ENCODE measurements at places on chromosomes 2 and 18. TPM values are rescaled to one million over a fixed set of nuclear protein-coding genes. Genes with fewer than 3 reads are reported as not detected.

GRCh38 chr2:123791207-123791606 lies 233.9 kb upstream of the CNTNAP5 start:
- DNase-seq, result no peak

GRCh38 chr18:33558529-33558928 lies 19.5 kb upstream of the ASXL3 start:
- DNase-seq, result no peak

DNA sequence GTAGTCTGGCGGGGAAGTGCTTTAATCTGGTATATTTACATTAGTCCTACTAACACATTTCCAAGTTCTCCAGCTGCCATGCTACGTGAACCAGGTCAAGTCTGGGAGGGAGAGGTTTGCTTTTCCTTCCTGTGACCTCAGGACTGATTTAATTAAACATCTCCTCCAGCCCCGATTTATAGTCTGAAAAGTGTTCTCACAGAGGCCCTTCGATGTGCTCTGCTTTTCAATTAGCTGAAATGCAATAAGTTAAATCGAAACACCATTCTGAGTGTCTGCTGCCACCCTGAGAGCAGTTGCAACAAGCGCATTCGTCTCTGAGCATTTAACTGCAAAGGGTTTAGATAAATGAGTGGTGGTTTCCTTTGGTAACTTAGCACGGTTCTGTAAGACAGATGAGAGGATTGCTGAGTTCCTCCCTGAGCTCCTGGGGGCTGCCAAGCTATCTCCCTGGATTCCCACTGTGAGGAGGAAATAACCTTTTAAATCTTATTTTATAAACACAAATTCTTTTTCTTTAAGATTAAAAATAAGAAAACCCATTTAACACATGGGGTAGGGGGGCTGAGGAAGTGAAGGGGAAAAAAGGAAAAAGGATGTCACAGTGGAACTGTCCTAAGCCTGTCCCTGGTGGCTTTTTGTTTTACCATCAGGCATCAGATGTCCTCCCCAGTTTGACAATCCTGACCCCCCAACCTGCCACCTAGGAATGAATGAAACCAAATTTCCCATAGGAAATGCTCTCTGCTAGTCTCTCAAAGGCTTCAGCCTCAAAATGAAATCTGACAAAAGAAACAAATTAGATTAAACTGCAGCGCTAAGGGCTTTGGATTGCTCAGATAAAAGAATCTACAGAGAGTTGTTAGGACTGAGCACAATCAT lies 56.5 kb upstream of the CREB1 start:
- DNase-seq, result peak; percentile 56

DNA sequence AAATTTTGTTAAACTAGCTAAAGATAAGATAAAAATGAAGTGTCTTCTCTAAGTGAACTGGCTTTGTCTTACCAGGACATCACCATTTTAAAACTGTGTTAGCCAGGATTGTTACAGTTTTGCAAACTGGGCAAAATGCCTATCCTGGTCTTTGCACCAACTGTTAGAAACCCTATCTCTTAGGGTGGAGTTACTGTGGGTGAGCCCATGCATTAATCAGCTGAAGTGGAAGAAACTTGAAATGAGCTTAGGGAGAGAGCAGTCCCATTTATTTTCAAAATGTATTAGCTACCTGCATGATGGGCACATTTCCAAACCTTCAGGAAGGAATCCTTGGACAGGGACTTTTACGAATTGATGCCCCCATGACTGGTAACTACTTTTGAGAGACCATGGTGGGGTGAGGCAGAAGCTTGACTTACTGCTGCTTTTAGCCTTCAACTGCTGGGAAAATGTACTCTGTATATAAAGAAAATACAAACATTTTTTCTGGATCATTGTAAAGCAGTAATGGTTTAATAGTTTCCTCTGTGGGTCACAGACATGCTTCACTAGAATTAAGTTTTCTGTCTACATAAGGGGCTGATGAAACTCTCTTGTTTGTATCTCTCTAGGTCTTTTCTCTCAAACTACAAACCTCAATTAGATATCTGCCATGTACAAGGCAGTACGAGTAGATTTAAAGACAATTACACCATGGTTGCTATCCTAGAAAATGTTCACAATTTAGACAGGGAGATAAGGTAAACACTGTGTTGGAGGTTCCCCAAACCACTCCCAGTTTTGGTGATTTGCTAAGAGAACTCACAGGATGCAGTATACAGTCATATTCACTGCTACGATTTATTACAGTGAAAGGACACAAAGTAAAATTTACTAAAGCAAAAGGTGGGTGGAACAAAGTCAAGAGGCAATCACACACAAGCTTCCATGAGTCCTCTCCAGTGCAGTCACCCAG lies 321.4 kb upstream of the MMADHC start:
- DNase-seq, result no peak

DNA sequence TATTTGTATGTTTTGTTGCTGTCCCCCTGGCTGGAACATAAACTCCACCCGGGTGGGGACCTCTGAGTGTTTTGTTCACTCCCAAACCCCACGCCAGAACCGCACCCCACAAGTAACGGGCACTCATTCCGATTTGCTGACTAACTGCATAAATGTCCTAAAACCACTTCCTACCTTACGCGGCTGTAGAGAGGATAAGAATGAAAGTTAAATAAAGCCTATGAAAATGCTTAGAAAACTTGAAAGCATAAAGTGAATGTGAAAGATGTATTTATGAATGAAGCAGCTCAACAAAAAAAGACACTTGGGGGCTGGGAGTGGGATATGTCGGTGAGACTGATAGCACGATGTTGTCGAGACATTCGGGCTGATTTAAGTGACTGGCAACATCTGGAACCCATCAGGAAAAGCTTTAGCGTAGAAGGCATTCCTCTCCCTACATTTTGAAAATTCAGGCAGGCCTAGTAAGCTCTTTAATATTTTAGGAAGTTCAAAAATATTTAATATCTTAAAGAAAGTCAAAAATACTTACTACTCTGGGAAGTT lies 206.7 kb downstream of the SH3RF3 start:
- no peak for DNase-seq

GRCh38 chr18:21489119-21489750 lies 111.3 kb downstream of the ESCO1 start:
- DNase-seq, result no peak

DNA sequence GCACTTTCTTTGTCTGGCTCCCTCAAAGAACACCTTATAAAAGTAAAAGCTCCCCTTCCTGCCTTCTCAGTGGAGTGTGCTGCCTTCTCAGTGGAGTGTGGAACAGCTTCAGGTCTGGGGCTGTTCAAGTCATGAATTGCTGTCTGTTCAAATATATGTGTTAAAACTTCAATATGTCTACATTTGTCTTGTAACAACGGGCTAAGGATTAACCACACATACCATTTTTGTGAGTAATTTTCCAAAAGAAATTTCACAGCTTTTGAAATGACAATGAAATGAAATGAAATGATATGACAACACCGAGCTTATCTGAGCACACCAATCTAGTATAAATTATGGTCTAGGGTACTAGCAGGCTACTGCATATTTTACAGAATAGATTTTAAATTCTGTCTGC lies 42.9 kb downstream of the CABYR start:
- DNase-seq, result no peak

DNA sequence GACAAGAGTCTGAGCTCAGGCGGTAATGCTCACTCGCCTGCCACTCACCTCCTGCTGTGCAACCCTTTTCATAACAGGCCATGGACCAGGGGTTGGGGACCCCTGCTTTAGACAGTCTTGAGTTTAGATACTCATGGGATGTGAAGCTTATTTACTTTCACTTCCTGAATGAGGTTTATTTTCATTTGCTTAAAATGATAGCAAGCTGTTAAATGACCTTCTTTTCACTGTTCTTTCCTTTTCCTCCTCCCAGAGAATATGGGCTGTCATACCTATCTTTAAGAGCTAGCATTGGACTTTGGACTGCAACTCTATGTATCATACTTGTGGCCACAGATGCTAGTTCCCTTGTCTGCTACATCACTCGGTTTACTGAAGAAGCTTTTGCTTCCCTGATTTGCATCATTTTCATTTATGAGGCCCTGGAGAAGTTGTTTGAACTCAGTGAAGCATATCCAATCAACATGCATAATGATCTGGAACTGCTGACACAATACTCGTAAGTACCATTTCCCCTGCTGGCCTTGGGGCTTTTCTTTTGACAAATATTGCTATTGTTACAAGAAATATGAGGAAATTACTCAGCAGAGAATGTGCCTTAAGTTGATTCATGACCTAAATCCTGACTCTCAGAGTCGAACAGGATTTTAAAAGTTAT lies 168.5 kb downstream of the DPP4 start:
- DNase-seq, result no peak

GRCh38 chr2:146207417-146207816 lies 1637.4 kb upstream of the ACVR2A start:
- DNase-seq, result no peak

DNA sequence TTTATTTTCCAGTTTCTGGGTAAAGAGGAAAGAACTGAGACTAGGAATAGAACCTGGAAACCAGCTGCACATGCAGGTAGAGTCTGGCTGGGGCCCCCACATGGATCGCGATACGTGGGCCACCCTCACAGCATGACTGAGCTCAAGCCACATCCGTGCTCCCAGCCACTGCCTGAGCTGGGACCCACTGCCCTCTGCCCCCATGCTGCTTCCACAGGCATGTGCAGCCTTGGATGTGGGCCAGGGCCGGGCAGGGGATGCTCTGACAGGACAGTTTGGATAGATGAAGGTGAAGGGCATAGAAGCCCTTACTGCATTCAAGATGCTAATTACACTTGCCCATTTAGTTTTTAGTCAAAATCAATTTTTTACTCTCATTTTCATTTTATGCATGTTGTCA lies 321.2 kb downstream of the DCDC2C start:
- no peak for DNase-seq

DNA sequence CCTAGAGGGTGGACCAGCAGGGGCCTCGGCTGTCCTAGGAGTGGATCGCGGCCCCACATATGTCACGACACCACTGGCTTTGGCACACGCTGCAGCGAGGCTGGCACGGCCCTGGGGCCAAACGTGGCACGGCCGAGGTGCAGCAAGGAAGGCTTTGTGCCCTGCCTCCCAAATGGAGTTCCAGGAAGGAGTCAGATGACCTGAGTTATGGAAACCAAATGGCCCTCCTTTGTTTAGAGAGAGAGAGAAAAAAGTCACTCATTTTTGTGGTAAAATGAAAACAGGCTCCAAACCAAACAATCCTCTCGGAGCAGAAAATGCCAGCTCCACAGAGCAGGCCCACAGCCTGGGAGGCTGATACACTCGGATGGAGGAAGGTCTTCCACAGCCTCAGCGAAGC lies 105.6 kb downstream of the ANTXR1 start:
- no peak for DNase-seq

GRCh38 chr2:169172151-169172735 lies 102.9 kb downstream of the DHRS9 start:
- no peak for DNase-seq

DNA sequence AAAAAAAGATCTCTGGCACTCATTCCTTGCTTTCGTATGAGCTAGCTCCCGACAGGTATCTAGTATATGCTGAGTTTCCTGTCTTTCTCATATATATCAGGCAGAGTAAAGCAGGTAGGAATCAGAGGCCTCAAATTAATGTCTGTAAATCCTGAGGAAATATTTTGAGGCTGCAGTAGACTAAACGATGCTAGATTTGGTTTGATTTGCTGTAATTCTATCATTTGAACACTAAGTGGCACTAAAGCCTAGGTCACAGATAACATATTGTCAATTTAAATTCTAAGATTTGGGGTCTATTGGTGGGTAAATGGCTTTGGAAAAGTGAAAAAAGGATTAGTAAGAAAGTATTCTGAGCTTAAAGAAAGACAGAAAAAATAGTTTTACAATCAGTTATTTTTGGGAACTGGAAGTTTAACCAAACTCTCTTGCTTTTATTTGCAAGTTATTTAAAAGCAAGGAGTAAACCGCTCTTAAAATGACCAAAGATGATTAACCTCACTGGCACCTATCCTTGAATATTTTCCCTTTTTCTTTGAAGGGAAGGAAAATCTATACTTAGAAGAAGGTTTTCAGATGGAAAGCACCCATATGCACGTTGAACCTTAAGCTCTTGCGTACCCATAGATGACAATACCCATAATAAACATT lies 37.6 kb upstream of the SLC4A10 start:
- DNase-seq, result no peak

DNA sequence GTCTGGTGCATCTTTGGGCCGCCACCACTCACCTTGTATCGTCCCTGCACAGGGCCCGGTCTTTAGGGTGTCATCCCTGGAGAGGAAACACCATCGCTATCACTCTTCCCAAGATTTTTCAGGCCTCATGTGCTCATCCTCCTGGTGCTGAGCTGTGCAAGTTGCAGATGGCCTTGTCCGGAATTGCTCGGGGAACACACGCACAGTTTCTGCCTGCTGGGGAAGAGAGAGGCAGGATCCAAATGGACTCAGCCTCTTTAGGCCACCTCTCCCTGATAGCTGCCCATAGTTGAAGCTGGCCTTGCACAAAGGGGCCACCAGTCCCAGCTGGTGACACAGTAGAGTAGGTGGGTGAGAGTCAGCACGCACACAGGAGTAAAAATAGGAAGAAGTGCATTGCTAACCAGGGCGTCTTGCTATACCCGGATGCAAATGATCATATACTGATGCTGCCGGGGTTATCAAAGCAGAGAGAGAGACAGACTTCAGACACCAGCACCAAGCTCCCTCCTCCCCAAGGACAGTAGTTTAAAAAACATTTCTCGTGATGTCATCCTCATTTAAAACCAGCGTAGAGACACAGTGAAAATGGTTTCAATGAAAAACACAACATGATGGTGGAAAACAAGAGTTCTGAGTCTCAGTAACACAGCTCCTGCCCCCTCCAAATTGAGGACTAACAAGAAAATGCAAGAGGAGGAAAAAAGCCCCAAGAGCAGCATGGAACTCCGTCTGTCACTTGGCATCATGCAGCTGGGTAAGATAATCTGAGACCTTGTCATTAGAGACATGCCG lies 147.5 kb upstream of the NCK2 start:
- no peak for DNase-seq

DNA sequence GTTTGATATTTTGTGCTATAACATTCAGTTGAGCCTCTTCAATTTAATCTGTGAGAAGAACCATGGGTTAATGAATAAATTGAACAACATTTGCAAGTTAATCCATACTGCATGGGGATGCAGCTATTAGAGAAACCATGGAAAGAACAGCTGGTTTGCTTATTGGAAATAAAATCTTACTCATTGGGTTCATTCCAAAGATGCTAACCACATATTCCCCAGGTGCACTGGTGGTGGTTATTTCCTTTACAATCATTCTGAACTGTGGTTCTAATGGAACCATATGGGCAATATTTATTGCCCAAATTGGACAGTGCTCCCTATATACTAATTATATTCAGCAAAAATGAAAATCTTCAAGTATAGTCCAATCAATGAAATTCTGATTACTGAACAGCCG lies 1200.4 kb upstream of the CDH2 start:
- no peak for DNase-seq

GRCh38 chr2:173240083-173240482 lies 114.6 kb upstream of the CDCA7 start:
- DNase-seq, result no peak

UGT1A4 gene
- total RNA-seq, result not detected

CDK15 gene
- not detected for total RNA-seq

RAD51AP2 gene
- 0.47 TPM for total RNA-seq

PTH2R gene
- total RNA-seq, result 1.4 TPM

OSR1 gene
- total RNA-seq, result 4.4 TPM

MC2R gene
- total RNA-seq, result not detected

IL36G gene
- not detected for total RNA-seq
